Mesenteric fat pad (tissue), 1 donor: ENCODE measurements at places on chromosomes 2 and 18. TPM values are rescaled to one million over a fixed set of nuclear protein-coding genes. Genes with fewer than 3 reads are reported as not detected.

The UNC80 gene
- not detected for total RNA-seq

The ABCG5 gene
- not detected for total RNA-seq

The CPO gene
- total RNA-seq = 0.84 TPM

The NABP1 gene
- 142 TPM for total RNA-seq

The SEPTIN2 gene
- 403 TPM for total RNA-seq

DNA sequence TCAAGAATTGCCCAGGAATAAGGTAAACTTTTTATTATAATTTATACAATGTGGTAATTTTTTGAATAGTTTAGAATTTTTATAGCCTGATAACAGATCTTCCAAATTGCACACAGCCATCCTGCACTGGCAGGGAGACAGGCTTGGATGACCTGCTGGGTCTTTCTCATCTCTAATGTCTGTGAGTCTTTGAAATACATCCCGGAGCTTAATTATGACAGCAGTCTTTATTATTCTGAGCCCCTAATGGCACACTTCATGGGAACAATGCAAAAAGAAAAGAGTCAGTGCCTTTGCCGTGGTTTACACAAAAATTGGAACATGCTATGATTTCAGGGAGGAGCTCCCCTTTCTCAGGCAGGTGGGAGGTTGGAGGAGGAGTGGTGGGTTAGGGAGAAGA is 71.0 kb downstream of the TMEM182 start:
- DNase-seq = no peak

GRCh38 chr18:3472681-3473544 is 22.9 kb downstream of the TGIF1 start:
- DNase-seq = no peak

DNA sequence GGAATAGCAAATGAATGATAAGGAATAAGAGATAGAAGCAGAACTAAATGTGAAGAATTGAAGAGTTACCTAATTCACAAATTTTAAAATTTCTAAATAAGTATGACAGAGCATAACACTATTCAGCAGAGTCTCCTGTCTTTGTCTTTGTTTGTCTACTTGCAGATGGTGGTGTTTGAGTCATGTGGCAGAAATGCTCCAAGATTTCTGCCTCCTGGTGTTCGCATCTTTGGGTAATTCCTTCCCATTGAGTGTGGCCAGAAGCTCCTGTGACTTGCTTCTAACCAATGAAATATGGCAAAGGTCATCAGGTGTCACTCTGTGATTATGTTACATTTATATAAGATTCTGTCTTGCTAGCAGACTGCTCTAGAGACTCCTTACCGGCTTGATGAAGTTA is 45.6 kb upstream of the GALNT3 start:
- no peak for DNase-seq

- DNase-seq = no peak
Observed at GRCh38 chr2:148255929-148256328, 235.0 kb downstream of the MBD5 start.

- DNase-seq = no peak
Observed at GRCh38 chr18:62637807-62638687, 77.3 kb upstream of the PHLPP1 start.

- no peak for DNase-seq
Observed at GRCh38 chr2:113186433-113186796, 12.6 kb downstream of the PSD4 start.

GRCh38 chr2:119225105-119225865 is 1.7 kb downstream of the STEAP3 start:
- DNase-seq = no peak
